ENCODE measurements at places on chromosomes 1 and 21.

DNA sequence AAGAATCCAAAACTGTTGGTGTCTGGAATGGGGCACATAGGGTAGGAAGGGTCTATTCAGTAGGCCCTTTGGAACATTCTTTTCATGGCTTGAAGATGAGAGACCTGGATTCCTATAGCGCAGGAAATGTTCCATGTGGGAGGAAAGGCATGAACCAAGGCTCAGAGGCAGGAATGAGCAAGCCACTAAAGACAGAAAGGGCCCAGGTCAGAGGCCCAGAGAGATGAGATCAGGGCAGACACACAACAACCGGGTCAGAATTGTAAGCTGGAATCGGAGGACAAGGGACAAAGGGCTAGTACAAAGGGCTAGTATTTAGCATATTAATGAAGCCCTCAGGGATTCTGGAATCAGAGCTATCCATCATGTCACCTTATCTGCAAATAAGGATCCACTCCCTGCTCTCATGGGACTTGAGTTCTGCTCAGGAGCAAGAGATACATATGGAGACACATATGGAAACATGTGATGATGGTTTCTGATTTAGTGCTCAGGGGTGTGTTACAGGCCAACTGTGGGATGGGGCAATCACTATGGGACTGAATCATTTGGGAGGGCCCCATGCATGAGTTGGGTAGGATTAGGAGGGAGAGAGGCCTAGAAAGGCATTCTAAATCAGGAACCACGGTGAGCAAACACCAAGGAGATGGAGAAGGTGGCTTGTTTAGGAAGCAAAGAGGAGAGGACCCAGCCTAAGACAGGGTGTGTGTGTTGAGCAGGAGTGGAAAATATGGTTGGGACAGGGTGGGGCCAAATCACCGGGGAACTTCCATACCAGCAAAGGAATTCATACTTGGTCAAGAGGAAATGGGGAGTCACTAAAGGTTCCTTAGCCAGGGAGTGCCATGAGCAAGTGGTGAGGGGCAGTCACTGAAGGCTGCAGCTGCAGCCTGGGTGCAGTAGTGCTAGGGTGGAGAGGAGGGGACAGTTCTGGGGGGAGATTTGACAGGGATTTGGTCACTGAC, 8.6 kb downstream of the NECTIN4 start:
- no peak for DNase-seq

- DNase-seq, result no peak
Observed at GRCh38 chr1:33348676-33349080, 27.8 kb upstream of the A3GALT2 start.

GRCh38 chr21:42073145-42074099, 2.3 kb downstream of the UMODL1 start:
- no peak for DNase-seq

DNA sequence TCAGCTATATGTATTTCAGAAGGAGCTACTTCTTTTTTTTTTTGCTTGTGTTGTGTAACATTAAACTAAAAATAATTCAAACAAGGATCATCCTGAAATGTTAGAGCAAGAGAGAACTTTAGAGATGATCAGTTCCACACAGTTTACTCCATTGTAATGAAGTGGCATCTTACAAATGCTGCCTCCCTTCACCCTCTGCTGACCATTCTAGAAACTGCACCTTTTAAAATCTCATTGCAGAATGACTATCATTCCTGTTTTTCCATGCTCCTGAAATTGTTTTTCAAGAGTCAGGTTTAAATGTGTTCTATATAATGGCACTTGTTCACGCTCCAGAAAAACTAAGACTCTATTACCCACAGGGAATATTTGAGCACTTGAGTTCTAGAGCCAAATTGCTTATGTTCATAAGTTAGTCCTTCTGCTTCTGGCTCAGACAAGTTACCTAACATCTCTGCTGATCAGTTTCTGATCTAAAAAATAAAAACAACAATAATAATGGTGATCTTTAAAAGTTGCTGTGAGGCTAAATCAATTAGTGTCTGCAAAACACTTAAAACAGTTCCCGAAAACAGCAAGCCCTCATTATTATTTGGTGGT, 21.5 kb upstream of the SLC44A5 start:
- no peak for DNase-seq

GRCh38 chr1:63321066-63321784, 1.1 kb upstream of the FOXD3 start:
- no peak for DNase-seq

DNA sequence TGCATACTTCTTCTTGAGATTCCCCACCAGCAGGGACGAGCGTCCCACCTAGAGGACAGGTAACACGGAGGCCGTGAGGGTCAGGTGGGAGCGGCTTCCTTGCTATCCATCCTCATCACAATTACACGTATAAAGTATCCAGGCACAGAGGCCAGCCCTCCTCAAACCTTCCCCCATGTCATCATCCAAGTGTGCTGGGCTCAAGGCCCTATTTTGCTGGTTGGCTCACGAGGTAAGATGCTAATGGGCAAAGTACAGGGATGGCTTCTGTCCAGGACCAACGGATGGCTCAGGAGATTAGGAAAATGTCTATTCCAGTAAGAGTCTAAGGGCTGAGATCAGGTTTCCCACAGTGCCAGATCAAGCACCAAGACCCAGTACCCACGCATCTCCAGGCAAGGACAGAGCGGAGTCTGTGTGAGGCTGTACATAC, 11.5 kb upstream of the A3GALT2 start:
- DNase-seq, result no peak

DNA sequence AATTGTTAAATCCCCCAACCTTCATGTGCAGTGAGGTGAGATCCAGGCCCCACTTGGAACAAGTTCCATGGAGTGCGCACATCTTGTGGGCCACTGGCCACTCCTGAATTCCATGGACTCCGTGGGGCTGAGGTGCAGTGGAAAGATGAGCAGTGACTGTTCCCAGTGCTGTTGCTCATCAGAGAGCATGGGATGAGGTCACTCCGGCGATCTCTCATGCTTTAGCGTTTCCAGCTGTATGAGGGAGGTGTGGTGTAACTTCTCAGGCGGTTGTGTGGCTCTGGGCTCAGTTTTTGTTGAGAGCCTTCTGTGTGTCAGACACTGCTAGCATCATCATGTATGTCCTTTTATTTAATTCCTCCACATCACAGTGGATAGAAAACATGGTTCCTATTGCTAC, 96.2 kb downstream of the GALNT2 start:
- DNase-seq, result no peak

DNA sequence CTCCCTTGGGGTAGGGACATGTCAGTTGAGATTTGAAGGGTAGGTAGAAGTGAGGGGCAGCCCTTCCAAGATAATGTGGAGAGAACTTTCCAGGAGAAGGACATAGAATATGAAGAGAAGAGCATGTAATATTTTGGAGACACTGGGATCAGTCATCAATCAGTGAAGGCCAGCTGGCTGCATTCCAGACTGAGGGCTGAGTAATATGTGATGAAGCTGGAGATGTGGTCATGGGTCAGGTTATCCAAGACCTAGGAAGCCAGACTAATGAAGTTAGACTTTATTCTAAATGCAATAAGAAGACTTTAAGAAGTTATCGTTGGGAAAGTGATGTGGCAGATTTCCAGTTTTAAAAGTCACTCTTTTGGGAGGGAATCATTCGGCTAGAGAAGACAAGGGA, 262.0 kb downstream of the HMCN1 start:
- DNase-seq, result no peak

GRCh38 chr1:114249691-114250090, 96.0 kb upstream of the SYT6 start:
- DNase-seq, result no peak

DNA sequence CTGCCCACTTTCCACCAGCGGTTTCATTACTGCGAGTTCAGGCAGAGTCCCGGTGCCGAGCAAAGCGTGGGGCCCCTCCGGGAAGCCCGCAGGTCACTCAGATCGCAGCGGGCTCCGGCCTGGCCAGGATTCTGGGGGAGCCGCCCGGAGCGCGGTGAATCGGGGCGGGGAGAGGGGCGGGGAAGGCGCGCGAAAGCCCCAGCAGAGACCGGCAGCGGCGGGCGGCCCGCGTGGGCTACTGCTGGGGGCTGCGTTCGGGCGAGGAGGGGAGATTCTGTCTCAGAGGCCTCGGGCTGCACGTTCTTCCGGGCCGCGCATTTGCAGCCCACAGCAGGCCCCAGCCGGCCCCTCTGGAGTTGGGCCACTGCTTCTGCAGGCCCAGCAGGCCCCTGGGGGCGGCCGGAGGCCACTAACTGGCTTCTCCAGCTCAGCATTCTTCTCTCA, 64.7 kb downstream of the SCCPDH start:
- no peak for DNase-seq

DNA sequence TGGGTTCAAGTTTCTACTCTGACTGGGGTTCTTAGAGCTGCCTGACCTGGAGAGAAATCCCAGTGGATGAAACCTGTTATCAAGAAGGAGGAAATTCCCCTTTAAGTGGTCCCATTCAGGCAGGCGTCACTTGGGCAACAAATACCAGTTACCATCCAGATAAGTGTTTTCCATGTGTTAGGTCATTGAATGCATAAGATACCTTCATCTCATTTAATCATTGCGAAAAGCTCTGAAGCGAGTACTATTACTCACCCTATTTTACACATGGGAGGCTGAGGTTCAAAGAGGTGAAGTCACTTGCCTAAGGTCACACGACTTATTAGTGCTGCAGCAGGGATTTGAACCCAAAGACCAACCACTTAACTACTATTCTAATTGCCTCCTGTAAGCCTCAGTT, 45.5 kb upstream of the RPL11 start:
- DNase-seq, result no peak

DNA sequence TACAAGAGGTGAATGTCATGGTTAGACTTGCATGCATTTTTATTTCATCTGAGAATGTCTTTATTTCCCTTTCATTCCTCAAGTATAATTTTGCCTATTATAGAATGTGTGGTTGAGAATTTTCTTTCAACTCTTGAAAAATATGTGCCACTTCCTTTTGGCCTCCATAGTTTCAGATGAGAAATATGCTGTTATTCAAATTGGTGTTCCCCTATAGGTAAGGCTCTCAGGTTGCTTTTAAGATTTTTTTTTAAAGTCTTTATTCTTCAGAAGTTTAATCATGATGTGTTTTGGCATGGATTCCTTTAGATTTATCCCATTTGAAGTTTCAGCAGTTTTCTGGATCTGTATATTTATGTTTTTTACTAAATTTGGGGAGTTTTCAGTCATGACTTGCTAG, 2.1 kb downstream of the MROH7 start:
- no peak for DNase-seq

DNA sequence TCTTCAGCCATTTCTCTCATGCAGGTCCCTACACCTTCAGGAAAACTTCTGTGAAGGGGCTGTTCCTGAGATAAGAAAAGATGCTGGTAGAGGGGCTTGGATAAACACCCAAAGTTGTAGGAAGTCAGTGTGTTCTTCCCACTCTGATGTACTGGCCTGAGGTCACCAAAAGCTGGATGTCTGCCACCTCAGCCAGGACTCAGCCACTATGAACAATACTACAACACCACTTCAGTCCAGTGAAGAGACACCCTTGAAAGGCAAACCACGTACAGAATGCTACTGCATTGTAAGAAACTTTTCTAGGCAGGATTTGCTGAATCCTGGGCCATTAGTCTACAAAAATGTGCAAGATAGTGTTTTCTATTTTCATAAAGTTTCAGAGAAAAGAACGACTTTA, 2.4 kb downstream of the PTPN14 start:
- DNase-seq, result no peak

- no peak for DNase-seq
Observed at GRCh38 chr1:88433556-88433955, 250.5 kb upstream of the PKN2 start.

GRCh38 chr1:26278724-26279455, 996 bp upstream of the SH3BGRL3 start:
- no peak for DNase-seq

GRCh38 chr1:1334835-1335234, 3.8 kb downstream of the TAS1R3 start:
- no peak for DNase-seq

DNA sequence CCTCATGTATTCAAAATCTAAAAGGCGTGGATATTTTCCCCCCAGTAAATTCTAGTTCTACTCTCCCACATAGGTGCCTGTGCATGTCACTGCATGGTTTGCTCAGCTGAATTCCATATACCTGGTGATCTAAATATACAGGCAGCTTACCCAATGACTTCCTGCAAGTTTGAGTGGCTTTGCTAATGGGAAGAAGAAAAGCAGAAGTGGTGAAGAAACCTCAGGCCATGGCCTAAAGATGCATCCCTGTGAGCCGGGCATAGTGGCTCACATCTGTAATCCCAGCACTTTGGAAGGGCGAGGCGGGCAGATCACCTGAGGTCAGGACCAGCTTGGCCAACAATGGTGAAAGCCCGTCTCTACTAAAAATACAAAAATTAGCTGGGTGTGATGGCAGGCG, 11.5 kb downstream of the SLC44A3 start:
- no peak for DNase-seq

DNA sequence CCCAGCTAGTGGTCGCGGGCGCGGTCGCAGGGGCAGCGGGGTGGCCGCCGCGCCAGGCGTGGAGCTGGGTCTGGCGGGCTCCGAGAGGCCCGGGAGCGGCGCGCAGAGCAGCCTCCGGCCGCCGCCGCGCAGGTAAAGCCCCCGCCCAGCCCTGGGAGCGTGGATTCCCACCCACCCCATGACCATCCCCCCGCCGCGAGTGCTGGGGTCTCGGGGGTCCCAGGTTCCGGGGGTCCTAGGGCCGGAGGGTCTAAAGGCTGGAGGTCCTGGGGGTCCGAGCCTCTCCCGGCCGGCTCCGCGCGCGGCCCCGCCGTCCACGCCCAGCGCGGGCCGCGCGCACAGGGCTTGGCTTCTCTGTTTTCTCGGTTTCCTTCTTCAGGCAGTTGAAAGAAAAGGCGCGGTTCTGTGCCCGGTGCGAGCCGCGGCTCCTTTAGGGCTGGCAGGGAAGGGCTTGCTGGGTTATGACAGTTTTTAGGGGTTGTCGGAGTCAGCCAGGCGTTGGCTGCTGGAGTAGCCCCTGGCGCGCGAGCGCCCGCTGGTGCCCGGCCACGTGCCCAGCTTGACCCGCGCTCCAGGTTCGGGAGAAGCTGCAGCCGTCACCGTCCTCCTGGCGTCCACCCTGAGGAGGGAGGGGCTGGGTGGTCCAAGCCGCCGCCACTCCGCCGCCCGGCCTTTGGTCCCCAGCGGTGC, 359 bp downstream of the LRRC3 start:
- DNase-seq, result no peak

DNA sequence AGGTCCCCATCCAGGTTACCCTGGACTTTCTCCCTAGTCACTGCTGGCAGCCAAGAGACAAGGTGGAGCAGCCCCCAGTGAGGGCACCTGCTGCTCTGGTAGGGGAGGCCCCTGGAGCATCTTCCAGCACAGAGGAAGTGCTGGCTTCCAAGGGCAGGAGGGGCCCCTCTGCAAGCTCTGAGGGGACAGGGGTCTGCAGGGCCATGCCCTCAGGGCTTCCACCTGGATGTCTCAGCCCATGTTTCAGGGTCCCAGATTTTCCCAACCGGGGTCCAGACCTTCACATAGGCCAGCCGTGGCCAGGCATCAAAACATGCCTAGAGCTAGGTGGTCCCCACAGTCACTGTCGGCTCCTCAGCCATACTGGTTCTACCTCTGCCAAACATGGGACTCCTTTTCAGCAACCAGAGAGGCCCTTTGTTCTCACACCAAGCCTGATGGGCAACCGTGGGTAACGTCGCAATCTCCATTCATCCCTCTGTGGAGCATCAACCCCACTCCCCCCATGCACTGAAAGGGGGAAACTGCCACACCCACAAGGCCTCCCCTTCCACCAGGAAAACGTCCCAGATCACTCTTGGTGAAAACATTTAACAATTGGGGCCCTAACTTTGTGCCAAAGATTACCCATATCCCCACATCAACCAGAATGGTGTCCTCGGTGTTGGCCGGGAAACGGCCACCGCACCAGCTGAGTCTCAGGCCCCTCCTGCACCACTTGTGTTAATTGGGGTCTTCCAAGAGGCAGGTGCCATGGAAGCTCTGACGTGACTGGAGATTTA, 1.9 kb upstream of the COL6A2 start:
- DNase-seq, result no peak
